ENCODE measurements at places on chromosomes 3 and 15.

GRCh38 chr15:25830844-25831451 is 32.2 kb downstream of the ATP10A start:
- no peak for DNase-seq

DNA sequence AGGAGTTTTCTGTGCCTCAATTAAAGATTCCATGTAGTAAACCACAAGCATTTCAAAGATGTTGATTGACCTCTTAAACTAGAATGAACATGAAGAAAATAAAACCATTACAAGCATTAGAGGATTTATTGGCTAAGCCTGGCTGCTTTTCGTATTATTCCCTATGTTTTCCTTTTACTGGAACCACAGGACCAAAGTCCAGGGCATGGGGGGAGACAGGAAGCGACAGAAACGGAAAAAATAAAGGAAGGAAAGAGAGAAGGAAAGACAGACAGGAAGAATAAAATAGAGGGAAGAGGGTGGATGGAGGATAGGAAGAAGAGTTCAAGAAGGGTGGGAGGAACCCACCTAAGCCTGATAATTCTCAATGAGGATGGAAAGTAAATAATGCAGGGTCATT is 169.9 kb downstream of the SHQ1 start:
- DNase-seq, result no peak

DNA sequence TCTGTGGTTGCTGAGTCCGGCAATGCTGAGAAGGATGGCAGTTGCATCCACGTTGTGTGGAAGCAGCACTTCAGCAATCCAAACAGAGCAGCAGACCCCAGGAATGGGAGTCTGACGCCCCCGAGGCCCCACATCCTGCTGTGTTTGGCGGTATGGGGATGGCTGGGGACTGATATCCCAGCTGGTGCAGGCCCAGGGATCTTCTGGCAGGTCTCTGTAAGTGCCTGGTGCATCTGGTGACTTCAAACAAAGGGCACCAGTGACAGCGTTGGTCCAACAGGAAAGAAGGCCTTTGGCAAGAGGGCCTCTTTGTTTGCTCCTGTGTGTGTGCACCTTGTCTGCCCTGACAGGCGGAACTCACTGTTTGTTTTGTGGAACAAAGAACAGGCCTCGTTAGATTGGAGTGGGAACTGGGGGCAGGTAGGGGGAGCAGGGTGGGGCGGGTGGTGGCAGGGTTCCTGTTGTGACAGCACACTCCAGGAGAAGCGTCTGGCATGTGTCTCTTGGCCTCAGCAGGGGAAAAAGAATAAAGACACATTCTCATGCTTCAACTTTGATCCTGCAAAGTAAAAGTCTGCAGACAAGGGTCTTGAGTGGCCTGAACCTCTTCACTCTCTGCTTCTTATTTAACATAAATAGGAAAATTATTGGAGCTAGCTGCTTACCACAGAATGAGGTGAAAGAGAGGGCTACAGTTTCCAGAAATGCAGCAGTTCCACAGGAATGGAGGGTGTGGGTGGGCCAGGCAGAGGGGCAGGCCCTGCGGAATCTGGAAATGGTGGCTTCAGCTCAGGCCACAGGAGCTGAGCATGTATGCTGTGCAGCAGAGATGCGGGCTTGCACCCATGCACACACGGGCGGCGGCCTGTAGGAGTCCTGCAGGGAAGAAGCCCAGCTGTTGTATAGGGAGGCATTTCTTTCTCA is 94.5 kb upstream of the MYZAP start:
- no peak for DNase-seq

DNA sequence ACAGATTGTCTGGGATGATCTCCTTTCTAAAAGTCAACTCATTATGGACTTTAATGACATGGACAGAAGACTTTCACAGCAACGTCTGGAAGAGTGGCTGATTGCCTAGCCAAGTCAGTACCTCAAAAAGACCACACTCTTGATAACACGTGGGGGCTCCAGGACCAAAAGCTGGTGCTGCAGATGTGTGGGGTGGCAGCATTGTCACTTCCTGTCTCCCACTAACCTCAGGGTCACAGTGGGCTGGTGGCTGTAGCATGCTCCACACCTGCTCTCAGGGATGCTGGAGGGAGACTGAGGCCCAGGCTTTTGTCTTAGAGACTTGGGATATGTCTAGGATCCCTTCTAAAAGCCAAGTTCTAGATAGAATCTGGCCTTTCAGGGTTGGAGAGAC is 118.1 kb downstream of the APBA2 start:
- DNase-seq, result no peak

- DNase-seq, result no peak
Observed at GRCh38 chr15:38685686-38686339, 121.2 kb upstream of the RASGRP1 start.
